Activated CD4-positive, alpha-beta T cell treated with anti-CD3 and anti-CD28 coated beads, Interleukin-2, amount 50 U/mL, for 16 hours (primary cell): ENCODE measurements at places on chromosomes 2 and 18.

DNA sequence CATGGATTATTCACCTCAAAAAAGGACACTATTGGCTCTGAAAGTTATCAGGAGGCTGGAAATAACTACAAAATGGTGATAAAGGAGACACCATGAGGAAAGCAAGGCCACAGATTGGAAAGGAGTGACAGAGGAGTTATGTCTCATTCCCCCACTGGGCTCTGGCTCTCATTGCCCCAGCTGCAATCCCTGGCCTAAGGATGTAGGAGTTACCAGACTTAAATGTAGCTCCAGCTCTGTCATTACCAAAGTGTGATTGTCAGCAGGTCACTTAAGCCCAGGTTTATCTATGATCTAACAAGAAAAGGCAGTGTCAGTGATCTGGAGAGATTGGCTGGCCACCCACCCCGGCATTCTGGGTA is 1228.2 kb upstream of the DDX18 start:
- no peak for DNase-seq

DNA sequence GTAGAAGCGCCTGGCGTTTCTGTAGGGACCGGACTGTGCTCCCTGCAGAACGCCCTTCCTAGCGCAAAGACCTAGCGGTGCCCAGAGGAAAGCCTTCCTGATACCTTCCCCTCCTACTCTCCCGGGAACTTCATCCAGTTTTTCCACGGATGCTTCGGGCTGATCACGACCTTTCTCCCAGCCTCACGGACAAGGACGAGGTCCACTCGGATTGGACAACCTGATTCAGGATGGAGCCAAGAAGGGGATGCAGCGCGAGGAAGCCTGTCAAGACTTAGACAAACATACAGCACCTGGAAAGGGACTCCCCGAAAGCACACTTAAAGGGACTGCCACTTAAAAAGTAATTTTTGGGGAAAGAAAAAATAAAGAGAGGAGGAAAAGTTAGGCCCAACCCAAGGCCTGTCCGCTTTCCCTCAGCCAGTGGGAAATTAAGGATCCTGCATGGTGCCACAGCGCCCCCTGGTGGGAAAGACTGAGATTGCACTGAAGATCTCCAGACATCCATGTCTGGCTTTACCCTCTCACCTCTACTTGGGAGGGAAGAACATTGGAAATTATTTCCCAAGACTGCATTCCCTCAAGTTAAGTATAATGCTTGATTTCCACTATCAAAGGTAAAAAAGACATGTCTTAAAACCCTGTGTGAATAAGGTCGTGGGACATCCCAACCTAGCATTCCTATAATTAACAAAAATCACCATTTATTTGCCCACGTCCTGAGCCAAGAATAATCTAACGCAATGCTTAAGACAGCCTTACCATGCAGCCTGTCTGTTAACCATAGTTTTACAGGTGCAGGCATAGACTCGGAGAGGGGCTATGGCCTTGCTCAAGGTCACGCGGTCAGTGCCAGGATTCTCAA is 13.4 kb upstream of the COPS8 start:
- peak; percentile 58 for DNase-seq

- DNase-seq, result no peak
Measured at GRCh38 chr2:240213476-240214421, 73.3 kb upstream of the OTOS start.

DNA sequence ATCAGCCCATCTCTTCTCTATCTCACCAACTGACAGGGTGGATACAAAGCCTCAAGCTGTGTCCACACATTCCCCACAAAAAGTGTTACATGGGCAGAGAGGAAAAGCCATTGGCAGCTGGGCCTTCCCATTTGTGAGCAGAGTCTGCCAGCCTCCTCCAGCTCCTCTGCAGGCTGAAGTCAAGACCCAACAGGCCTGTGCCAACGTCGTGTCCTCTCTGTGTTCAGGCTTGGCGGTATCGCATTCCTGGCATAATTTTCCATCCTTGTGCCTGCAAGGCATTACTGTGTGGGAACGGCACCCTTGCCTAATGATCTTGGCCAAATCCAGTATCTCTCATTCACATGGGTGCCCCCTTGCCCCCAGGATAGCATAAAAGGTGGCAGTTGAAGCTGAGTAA is 41.5 kb upstream of the APCDD1 start:
- DNase-seq, result no peak

DNA sequence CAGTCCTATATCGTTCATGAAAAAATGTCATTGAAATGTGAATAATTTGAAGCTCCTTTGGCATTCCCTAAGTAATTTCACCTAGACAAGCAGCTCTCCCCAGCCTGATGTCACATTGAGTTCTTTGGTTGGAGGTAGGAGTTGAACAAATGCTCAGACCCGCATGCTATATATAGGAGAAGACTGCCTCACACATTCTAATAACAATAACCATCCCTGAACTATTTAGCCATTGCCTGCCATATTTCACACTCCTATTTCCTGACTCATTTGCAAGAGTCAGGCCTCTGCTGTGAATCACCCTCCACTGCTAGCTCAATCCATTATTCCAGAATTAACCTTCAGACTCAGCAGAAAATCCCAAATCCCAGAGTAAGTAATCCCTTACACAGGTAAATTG is 256.6 kb upstream of the ACVR2A start:
- DNase-seq, result no peak

- no peak for DNase-seq
Measured at GRCh38 chr2:120343100-120343432, 2.9 kb upstream of the INHBB start.

- DNase-seq, result no peak
Measured at GRCh38 chr18:26082475-26082874, 7.9 kb downstream of the SS18 start.

DNA sequence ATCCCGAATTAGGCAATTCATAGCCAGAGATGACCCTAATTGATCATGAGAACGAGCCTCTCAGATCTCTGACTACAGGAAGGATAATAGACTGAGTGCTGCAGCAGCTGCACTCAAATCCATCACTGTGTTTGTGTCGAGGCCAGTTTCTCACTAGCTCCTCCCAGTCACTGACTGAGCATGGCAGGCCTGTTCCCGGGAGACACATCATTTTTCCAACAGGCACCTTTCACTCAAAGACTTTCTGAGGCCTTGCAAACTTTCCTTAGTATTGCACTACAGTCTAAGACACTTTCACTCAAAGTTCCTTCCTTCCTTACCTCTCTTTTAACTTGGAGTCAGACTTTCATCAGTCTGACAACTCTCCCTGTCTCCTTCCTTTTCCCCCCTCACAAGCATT is 13.7 kb downstream of the SOS1 start:
- no peak for DNase-seq

DNA sequence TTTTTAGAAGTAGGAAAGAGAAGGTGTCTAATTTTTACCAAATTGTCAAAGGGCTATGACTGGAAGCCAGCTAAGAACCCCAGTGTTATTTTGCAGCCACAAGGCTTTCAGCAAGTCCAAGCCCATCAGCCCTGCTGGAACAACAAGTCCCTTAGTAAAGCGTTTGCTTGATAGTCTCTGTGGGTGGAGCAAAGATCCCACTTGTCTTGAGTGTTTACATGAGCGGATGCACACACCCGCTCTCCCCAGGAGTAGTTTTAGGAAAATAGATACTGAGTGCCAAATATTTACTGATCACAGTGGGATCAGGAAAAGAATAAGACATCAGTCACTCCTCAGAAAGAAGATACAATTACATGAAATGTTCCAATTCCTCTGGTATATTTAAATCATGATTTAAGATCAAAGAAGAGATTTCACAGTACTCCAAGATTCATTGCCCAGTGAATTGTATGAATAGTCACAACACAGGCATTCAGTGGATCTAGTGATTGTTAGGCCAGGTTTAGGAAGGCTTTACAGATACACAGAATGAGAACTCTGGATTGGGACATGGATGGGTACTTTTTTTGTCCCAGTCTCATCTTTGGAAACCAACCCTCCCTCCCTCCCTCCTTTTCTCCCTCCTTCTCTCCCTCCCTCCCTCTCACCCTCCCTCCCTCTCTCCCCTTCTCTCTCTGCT is 514.9 kb downstream of the PTPRM start:
- no peak for DNase-seq

DNA sequence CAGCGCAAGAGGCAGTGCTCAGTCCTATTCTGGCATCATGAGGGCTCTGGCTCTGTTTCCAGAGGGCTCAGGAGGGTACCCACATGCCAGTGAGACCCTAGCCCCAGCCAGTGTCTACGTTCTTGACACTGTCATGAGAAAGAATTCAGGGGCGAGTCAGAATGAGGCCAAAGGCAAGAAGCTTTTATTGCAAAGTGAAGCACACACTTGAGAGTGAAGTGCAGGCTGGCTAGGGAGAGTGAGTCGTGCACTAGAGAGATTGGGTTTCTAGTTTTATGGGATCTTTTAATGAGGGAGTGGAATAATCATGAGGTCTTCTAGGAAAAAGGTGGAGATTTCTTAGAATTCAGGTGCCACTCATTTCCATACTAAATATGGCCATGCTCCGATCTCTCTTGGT is 164.1 kb downstream of the DCDC2C start:
- DNase-seq, result no peak
